BJ (cell line): ENCODE measurements at places on chromosomes 16 and 17.

DNA sequence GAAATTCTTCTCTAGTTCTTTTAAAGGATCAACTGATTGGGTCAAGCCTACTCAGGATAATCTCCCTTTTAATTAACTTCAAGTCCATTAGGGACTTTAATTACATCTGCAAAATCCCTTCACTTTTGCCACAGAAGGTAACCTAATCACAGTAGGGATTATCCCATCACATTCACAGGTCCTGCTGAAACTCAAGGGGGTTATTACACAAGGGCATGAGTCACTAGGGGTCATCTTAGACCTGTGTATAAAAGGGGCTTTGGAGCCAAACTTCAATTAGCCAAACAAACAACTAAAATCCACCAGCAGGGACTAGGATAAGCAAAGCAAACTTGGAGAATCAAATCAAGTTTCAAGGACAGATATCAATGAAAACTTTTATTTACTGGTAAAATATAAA lies 19.4 kb downstream of the CIAPIN1 start:
- DNase-seq: no peak

GRCh38 chr17:57834146-57834741 lies 15.6 kb downstream of the MRPS23 start:
- DNase-seq: no peak

- no peak for DNase-seq
Observed at GRCh38 chr16:27618606-27619327, 68.8 kb downstream of the KATNIP start.

GRCh38 chr16:8611886-8612600 lies 9.5 kb upstream of the METTL22 start:
- no peak for DNase-seq

DNA sequence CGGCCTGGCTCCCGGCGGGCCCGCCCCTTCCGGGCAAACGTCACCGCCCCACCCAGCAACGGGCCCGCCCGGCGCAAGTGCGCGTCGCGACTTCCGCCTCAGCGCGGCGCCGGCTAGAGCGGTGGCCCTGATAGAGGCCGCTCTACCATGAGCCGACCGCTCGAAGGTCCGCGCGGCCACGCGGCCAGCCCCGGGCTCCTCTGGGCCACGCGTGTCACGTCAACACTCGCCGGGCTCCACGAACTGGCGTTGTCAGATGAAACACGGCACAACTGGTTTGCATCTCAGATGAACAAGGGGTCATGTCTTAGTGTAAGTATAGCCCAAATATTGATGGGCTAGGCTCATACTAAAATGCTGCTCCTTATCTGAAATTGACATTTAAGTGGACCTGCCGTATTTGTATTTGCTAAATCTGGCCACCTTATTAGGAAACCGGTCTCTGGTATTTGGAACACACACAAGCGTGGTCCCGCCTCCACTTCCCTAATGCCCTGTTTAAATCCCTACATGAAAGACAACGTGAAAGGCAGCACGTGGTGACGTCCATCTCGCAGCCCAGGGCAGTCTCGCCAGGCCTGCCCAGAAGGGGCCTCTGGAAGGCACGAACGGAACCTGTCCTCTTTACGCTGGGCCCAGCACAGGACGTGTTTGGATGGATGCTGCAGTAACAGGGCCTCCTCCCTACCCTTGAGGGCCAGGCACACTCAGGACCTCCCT lies at the start of gene ZNF598:
ZNF598 (minus strand) TSS at position 31 of the 720 bp plus-strand sequence.
- DNase-seq: no peak
